ENCODE measurements at places on chromosomes 13 and 19.
A peak's percentile ranks its signal among the peaks of the same experiment; 100 is the strongest.

- no peak for DNase-seq
These were observed 283.4 kb downstream of the DACH1 start for GRCh38 chr13:71583581-71583980.

GRCh38 chr19:19366434-19367396, 38.8 kb upstream of the GATAD2A start:
- DNase-seq, result peak; percentile 59

DNA sequence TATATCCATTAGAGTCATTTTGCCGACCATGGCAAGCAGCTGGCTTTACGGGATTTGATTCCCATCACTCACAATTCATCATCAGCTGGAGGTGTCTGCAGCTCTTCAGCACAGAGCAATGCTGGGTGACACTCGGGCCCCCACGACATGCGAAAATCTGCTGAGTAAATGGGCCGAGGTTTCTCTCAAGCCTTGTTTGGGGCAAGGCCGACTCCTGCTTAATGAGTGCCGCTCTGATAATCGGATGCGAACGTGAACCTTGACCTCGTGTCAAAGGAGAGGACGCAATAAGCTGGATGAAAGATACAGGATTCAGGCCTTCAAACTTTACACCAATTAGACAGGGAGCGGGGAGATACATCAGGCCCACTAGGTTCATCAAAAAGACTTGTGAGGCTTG, 65.2 kb downstream of the GGACT start:
- no peak for DNase-seq

GRCh38 chr13:88736026-88736425, 1064.9 kb downstream of the SLITRK5 start:
- no peak for DNase-seq

GRCh38 chr13:109468123-109468522, 318.3 kb downstream of the IRS2 start:
- DNase-seq, result no peak

- DNase-seq, result no peak
These were observed 13.5 kb upstream of the QTRT1 start for GRCh38 chr19:10687518-10688288.

DNA sequence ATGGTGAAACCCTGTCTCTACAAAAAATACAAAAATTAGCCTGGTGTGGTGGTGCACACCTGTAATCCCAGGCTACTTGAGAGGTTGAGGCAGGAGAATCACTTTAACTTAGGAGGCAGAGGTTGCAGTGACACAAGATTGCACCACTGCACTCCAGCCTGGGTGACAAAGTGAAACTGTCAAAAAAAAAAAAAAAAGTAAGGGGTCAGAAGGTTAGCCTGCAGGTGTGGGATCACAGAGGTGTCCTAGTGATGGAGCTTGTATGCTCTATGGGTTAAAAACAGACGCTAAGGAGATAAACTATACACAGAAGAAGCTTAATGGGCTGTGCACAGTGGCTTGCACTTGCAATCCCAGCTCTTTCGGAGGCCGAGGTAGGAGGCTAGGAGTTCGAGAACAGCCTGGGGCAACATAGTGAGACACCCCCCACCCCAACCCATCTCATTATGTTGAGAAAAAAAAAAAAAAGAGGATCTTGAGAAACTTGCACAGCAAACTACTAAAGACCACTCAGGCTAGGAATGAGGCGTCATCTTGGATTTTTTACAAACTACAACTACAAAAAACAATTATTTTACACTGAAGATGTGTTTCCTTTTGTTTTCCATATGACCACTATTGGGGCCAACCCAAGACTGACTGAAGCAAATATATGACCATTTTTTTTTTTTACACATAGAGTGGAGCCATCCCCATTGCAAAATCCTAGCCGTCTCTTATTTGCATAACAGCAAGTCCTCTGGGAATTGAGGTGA, 7.9 kb downstream of the FOSB start:
- DNase-seq, result no peak

DNA sequence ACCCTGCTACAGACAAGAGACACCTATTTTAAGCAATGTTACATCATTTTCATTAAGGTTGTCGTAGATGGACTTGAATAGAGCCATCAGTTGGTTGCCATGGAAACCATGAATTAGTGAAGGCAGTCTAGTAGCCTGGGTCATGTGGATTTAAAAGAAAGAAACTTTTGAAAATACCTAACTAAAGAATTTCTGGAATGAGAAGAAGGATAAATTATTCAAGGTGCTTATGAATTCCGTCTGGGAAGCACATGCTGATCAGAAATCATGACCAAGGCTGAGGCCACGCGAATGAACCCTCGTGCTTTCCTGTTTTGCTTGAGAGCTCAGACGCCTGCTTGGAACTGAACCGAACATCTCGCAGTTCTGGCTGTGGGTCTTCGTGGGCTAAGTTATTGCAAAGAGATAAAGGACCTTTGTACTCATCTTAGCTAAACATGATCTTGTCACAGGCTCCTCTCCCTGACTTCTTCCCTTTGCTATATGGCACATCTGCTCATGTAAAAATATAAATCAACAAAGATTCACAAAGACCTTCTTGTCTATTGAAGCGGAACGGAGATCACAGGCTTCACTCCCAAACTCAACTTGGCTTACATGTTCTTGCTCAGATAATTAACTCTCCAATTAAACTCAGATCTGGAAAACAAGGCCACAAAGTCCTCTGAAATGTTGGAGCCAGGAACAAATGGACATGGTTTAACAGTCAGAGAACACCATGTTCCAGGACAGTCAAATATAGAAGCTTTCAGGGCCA, 140.2 kb downstream of the NUFIP1 start:
- no peak for DNase-seq

- DNase-seq, result no peak
These were observed 5.6 kb upstream of the KEAP1 start for GRCh38 chr19:10508707-10509106.

DNA sequence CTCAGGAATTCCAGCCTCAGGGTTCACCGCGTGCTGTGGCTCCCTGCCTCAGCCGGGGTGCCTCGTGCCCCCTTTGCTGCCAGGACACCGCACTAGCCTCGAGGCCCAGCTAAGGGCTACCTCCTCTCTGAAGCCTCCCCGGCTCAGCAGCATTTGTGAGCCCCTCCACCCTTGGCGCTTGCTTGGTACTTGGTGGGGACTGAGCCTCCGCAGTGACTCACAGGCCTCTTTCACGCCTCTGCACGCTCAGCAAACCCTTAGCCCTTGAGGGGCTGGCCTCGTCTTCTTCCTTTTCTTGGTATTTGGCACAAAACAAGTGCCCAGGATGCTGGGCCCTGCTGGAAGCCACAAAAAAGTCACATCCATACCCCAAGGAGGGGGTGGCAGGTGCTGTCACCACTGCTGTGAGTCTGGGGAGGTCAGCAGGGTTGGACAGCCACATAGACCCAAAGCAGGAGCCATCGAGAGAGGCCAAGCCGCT, 85.4 kb upstream of the TM9SF2 start:
- peak; percentile 67 for DNase-seq

- no peak for DNase-seq
These were observed 21.2 kb downstream of the TMPRSS9 start for GRCh38 chr19:2381148-2381820.

GRCh38 chr19:51691074-51691583, 2.0 kb upstream of the SPACA6 start:
- DNase-seq, result peak; percentile 12

Measured in stimulated activated CD4-positive, alpha-beta T cell treated with anti-CD3 and anti-CD28 coated beads, Interleukin-4, amount 100 ng/mL, for 4 hours (primary cell).